ENCODE measurements at places on chromosomes 4 and X. TPM values are rescaled to one million over a fixed set of nuclear protein-coding genes. Genes with fewer than 3 reads are reported as not detected.

DNA sequence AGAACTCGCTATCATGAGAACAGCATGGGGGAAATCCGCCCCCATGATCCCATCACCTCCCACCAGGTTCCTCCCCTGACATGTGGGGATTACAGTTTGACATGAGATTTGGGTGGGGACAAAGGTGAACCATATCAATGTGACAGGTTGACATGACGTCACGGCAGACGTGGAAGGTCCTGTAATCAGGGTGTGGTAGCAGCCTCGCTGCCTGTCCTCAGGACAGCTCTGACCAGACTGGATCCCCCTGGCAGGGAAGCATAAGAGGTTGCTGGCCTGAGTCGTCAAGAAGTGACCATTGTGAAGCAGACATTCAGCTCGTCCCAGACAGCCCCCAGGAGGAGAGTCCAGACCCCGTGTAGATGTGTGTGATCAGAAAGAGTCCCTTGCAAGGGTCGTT lies 104.6 kb downstream of the TNIP2 start:
- no peak for DNase-seq

GRCh38 chr4:10461850-10462400 lies 4.7 kb upstream of the ZNF518B start:
- no peak for DNase-seq

- DNase-seq, result no peak
Measured at GRCh38 chr4:83232082-83232481, 52.5 kb downstream of the COQ2 start.

ERVMER34-1 gene
- total RNA-seq, result 3.9 TPM

UXT gene
- 143 TPM for total RNA-seq

Measured in umbilical cord (tissue), 2 donors.